ENCODE measurements at places on chromosomes 12 and 14. TPM values are rescaled to one million over a fixed set of nuclear protein-coding genes. Genes with fewer than 3 reads are reported as not detected.

GRCh38 chr14:22691171-22691570 lies 47.0 kb upstream of the OR6J1 start:
- no peak overlapping the region for H3K4me3 ChIP-seq
- H3K4me1 ChIP-seq = no peaks in the 10 kb centered on the region
- H3K27ac ChIP-seq = no peak overlapping the region
- no peak for DNase-seq

DNA sequence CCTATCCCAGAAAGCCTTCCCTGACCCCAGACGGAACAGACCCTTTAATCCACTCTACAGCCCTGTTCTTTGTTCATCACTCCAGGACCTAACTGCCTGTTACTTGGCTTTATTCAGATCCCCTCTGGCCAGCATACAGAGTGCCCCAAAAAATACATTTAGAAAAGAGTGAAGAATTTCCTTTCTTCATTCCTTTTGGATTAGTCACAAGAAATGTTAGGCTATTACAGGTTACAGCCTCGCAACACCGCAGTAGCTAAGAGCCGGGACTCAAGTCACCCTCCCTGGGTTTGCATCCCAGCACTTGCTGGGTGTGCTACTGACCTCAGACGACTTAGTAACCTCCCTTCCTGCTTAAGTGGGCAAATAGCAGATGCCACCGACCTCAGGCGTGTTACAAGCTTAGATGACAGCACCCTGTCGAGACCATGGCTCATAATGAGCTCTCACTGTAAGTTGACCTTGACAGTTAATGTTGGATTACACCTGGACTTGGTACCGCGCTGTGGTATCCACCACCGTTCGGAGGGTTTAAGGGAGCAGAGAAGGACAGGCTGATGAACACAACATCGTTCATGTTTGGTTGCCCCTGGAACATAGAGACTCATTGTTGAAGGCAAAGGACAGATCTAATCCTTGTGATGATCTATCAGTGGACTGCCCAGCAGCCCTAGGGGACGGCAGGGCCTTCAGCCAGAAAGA lies 12.9 kb downstream of the GLRX5 start:
- DNase-seq = no peak
- no peak overlapping the region for H3K27ac ChIP-seq
- H3K27me3 ChIP-seq = no peaks in the 10 kb centered on the region
- H3K4me1 ChIP-seq = no peaks in the 10 kb centered on the region

DNA sequence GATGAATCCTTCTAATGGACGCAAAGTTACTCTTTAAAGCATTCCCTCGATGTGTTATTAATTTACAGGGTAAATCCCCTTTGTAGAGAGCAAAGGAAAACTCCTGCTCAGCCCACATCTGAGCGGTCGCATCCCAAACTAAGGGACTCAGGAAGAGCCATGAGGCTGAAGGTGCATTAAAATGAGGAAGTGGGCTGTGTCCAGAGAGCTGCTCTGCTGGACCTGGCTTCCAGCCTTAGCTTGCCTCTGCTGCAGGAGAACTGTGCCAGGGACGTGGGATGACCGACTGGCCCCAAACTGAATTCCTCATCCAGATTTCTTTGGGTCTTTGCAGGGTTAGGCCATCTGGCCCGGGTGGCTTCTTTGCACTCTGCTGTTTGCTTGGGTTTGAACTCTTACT lies 88.3 kb downstream of the FBXW8 start:
- H3K4me3 ChIP-seq = no peak overlapping the region
- no peaks in the 10 kb centered on the region for H3K4me1 ChIP-seq
- H3K27ac ChIP-seq = no peak overlapping the region
- H3K27me3 ChIP-seq = no peaks in the 10 kb centered on the region

GRCh38 chr12:4939418-4940023 lies 29.8 kb downstream of the KCNA1 start:
- DNase-seq = no peak
- no peak overlapping the region for H3K4me3 ChIP-seq
- no peaks in the 10 kb centered on the region for H3K36me3 ChIP-seq
- no peaks in the 10 kb centered on the region for H3K4me1 ChIP-seq
- no peak overlapping the region for H3K27ac ChIP-seq
- no peaks in the 10 kb centered on the region for H3K27me3 ChIP-seq

Gene NRXN3
- 4.1 TPM for total RNA-seq

Gene AMN
- 0.99 TPM for total RNA-seq

Gene C12orf54
- total RNA-seq = not detected

Gene IQSEC3
- total RNA-seq = 3.6 TPM

Measured in H1 (cell line).